Cerebellar cortex (tissue), 1 donor: ENCODE measurements at places on chromosomes 2 and 18.

DNA sequence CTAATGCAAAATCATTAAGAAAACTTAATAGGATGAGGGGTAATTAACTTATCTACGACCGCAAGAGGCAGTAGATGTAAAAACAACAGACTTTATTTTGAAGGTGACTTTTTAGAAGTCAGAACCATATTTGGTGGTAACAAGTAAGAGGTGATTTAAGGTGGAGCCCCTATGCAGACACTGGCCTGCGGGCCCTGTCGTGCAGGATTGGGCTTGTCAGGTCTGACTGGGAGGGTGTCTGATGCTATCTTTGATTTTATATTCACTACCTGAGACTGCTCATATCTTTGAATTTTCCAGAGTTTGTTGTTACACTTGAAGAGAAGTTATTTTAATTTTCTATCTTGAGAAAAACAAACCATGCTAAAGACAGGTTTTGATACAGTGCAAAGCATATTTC, 29.1 kb upstream of the SCLY start:
- no peak for DNase-seq

- no peak for DNase-seq
Measured at GRCh38 chr2:238085899-238086298, 14.2 kb upstream of the ESPNL start.

- DNase-seq = no peak
Measured at GRCh38 chr2:228763379-228763981, 507.6 kb downstream of the PID1 start.

- no peak for DNase-seq
Measured at GRCh38 chr18:1252936-1253335, 348.3 kb downstream of the ADCYAP1 start.

- no peak for DNase-seq
Measured at GRCh38 chr2:5982903-5983265, 290.7 kb downstream of the SOX11 start.

- no peak for DNase-seq
Measured at GRCh38 chr2:102271844-102272243, 39.5 kb upstream of the IL1RL1 start.

DNA sequence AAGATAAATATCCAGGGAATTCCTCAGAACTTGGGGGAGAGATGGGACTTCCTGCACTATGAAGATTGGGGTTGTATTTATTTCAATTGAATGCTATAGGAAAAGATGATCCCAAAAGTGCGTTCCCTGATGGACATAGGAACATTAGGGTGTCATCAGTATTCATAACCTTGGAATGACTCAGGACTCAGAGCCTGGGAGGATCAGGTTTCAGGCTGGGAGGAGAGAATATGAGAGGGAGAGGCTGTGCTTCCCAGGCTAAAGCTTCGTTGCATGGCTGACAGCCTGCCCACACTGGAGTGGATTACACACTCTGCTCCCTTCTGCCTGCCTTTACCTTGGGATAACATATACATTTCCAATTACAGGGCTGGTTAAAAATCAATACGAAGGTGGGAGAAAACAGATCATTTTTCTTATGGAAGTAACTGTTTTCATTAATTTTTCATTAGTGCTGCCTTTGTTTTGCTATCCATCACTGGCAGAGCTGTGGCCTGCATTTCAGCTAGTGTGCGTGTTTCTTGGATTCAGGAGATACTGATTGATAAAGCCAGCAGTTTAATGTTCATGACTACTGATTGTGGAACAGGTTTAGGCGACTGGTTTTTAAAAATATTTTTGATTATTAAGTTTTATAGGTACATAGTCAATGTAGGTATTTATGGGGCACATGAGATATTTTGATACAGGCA, 118.7 kb downstream of the KCTD1 start:
- no peak for DNase-seq

DNA sequence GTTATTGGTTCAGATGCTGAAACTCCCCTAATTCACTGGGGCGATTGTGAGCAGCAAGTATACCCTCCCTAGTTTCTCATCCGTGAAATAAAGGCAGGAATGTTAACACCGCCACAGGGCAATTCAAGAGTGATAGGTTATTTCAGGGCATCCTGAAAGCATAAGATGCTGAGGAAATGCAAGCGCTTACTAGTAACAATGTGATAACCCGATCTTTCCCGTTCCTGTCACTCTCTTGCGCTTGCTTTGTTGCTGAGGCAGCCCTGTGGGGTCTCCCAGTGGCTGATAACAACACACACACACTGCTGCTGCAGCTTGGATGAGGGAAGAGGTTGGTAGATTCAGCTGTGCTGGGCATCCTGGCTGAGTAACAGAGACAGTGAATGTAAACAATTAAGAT, 259.3 kb downstream of the AGPS start:
- DNase-seq = no peak

DNA sequence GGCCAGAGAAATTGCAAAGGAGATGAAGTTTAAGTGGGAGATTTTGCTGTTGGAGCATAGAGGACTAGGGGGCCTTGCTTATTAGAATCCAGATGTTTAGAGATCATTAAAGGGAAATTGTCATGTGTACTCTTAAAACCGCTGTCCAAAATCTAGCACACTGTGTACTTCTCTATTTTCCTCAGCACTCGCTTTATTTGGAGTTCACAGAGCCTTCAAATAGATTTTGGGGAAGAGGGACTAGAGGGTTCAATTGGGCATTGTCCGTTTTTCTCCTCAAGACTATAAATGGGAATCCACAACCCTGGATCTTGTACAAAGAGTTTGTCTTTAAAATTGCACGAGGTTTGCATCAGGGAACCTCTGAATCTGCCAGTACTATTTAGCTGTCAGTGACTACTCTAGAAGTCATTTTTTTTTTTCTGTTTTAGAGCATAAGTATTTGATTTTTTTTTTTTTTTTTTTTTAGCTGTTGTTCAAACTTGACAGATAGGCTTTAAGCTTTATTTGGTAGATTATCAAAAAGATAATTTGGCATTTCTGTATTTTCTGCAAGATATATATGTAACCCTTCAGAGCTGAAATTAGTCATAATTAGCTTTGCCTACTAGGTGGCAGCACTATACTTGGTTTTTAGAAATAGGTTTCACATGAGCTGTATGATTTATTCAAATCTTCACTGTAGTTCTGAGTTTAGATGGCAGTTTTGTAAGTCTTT, 14.2 kb downstream of the PMS1 start:
- peak; percentile 72 for DNase-seq

- no peak for DNase-seq
Measured at GRCh38 chr2:172442072-172442895, 14.9 kb downstream of the ITGA6 start.

GRCh38 chr2:238818561-238818960, 29.3 kb upstream of the TWIST2 start:
- no peak for DNase-seq

GRCh38 chr2:217279556-217279955, 419.7 kb upstream of the TNP1 start:
- DNase-seq = no peak

DNA sequence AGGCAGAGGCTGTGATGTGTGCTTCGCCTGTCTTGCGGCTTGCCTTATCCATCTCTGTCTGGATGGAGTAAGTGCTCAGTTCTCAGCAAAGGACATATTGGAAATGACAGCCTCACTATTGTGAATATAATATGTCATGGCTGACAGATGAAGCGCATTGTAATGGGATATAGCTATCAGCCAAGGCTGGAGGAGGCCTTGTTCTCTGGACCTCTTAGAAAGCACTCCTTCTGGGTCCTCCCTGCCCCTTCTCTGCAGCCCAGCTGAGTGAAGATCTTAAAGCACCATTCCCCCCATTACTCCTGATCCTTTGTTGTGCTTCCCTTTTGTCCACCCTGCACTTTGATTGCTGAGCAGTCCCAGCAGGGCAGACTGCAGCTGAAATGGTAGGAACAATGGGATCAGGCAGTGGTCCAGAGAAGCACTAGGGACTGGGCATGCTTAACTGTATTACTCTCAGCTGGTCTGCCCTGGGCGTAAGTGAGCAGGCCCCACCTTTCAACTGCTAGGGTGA, 265.3 kb downstream of the SETBP1 start:
- no peak for DNase-seq

GRCh38 chr18:13577781-13578180, 148.6 kb downstream of the FAM210A start:
- no peak for DNase-seq

GRCh38 chr2:10161961-10162441, 39.5 kb downstream of the RRM2 start:
- peak; percentile 64 for DNase-seq
